ENCODE measurements at places on chromosomes 3 and 15.
A peak's percentile ranks its signal among the peaks of the same experiment; 100 is the strongest.

DNA sequence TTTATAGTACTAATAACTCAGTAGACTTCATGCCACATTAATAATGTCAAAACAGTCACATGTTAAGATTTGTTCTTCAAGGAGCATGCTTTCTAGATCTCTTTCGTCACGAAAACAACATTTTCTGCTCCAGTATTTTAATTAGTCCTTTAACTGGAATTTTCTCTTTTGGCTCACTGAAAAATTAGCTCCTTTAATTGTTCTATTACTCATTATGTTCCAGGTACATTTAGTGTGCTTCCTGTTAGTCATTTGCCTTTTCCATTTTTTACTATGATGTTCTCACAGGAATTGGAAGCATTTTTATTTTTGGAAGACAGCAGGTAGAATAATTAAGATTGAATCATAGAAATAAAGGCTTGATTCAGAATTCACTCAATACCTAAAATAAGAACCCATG, 111.2 kb downstream of the SLC9A9 start:
- DNase-seq: no peak

DNA sequence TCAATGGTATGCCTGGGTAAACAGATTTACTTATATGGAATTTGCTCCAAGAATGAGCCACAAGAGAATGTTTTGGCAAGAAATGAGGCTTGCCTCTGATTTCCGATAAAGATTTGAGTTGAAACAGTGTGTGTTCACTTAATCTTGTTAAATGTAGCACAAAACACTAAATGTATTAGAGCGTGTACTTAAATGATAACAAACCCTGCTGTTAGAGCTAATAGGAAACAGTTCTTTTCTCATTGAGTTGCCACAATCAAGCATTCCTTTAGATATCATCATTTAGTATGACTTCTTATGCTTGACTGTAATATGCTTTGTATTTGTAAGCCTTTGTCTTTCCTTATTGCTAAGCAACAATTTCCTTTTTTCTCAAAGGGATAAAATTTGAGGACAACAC, 353.6 kb upstream of the ZNF717 start:
- no peak for DNase-seq

- DNase-seq: no peak
Measured at GRCh38 chr3:110243081-110243480, 828.5 kb upstream of the NECTIN3 start.

DNA sequence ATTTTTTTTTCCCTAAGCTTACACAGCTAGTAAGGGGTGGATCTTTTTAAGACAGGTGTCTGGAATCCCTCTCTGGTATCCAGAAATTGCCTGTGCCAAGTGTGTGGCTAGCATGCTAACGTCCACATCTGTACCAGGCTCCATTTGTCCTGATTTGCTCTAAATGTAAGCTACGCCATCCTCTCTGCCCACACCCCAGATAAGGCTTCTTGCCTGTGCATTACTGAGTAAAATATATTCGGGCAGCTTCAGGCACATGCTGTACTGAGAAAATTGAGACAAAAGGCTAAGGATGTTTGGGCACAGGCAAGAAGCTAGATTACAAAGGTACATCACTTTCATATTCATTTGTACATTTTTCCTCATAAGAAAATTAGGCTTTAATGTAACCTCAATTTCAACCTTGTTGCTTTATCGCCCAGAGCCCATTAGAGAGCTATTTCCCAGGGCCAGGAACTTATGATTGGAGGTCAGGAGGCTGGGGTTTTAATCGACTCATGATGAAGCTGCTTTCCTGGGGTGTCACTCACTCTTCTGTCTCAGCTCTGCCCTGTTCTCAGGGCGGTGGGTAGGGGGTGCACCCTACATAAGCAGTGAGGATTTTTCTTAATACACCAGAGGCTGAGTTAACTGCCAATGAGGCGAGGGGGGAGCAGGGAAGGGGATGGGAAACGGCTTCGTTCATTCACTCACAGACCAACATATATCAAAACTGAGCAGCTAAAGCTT, 106.3 kb downstream of the RORA start:
- no peak for DNase-seq

DNA sequence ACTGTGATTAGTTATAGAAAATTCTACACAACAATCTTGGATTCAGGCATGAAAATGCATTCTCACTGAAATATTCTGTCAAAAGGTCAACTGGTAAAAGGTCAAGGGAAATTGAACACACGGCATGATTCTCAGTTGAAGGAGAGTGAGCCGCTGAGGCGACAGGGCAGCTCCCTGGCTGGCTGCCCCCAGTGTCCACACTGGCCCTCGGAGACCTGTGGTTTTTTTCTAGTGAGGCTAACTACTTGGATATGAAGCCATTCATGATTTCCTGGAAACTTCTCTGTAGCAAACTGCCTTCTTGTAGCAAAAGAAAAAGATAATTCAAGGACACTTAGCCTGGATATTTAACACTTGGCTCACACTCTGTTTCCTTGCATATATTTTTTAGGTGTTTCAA, 37.2 kb downstream of the AADACL2 start:
- DNase-seq: peak; percentile 56

- DNase-seq: no peak
Measured at GRCh38 chr3:150749255-150749654, 13.7 kb downstream of the SIAH2 start.

GRCh38 chr3:151726016-151726415, 7.7 kb upstream of the AADACL2 start:
- no peak for DNase-seq

- peak; percentile 90 for DNase-seq
Measured at GRCh38 chr3:16174389-16174788, at the start of gene GALNT15. Gene GALNT15, plus strand, starts transcription at chr3:16174680. Its CDS starts 472 bp downstream, at chr3:16175152.

GRCh38 chr3:117356091-117356705, 646.6 kb downstream of the TUSC7 start:
- DNase-seq: no peak

GRCh38 chr15:63083044-63083443, 38.6 kb upstream of the LACTB start:
- no peak for DNase-seq
